T-helper 1 cell (primary cell): ENCODE measurements at places on chromosomes 13 and 19.

- no peak for DNase-seq
These were observed 1.4 kb downstream of the TMPRSS9 start for GRCh38 chr19:2361246-2362045.

- DNase-seq: no peak
These were observed 74.7 kb downstream of the ITGBL1 start for GRCh38 chr13:101527130-101527529.

DNA sequence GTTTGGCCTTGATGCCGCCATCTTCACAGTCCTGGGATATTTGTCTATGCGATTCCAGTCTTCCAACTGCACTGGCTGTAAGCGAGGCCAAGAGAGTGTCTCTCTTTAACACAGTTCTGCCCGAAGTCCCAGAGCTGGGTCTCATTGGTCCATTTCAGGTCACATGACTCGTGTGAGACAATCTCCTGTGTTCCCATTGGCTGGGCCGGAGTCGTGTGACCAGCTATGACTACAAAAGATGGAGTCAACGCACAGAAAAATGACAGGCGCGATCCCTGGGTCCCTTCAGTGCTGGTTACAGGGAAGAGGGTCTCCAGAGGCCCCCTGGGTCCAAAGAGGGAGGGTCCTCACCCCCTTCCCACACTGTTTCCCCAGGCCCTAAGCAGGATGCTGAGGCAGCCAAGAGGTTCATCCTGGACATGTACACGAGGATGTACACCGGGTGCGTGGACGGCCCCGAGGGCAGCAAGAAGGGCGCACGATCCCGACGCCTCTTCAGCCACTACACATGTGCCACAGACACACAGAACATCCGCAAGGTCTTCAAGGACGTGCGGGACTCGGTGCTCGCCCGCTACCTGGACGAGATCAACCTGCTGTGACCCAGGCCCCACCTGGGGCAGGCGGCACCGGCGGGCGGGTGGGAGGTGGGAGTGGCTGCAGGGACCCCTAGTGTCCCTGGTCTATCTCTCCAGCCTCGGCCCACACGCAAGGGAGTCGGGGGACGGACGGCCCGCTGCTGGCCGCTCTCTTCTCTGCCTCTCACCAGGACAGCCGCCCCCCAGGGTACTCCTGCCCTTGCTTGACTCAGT, 15.9 kb upstream of the S1PR4 start:
- DNase-seq: no peak

GRCh38 chr13:56886398-56886797, 254.3 kb upstream of the PRR20A start:
- no peak for DNase-seq

GRCh38 chr19:5664515-5664914, 15.8 kb downstream of the MICOS13 start:
- no peak for DNase-seq

DNA sequence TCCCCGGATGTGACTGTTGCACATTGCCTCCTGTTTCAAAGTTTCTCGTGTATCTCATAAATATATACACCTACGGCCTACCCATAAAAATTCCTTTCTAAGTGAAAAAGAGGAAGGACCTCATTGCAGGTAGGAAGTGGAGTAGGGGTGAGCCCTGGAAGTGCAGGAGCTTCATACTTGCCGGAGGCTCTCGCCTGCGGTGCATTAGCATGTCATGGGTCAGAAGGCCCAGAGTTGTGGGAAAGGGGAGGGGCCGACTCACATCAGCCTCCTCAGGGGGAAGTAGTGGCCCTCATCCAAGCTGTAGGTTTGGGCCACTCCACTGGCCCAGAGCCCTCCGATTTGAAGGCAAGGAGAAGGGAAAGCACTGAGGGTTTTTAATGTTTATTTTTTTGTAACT, 26.0 kb upstream of the IRS2 start:
- no peak for DNase-seq

GRCh38 chr19:34474233-34474989, 7.1 kb upstream of the WTIP start:
- DNase-seq: no peak

DNA sequence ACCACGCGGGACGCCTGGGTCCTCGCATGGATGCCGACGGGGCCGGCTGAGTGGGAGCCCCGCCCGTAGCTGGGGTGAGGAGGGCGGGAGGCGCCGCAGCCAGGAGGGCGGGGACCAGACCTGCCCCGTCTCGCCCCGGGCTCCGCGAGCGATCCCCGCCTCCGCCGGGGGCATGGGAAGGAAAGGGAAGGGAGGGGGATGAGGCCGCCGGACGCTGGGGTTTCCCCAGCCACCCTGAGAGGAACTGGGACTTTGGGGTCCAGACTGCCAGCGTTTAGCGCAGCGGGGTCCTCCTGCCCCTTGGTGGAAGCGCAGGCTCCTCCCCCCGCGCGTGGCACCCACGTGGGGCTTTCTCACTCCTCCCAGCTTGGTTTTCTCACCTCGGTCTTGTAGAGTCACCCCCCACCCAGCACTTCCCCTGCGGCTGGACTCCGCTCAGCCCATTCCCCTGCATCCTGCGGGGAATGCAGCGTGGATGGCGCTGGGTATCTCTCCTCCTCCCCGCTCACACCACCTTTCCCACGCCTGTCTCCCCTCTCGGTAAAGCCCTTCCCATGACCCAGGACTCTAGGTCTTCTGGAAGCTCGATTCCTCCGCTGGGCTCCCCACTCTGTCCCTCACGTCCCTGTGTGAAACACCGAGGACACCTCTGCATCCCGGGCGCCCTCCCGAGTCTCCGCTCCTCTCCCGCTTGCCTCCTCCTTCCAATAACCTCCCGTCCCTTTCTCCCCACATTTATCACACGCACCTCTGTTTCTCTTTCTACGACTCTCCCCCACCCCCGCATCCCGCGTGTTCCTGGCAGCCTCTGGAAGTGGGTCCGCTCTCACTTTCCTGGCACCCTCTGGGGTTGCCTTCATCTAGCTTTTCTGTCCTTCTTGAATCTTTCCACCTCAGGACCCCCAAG, 2.1 kb downstream of the TGFB1 start:
- peak; percentile 84 for DNase-seq

DNA sequence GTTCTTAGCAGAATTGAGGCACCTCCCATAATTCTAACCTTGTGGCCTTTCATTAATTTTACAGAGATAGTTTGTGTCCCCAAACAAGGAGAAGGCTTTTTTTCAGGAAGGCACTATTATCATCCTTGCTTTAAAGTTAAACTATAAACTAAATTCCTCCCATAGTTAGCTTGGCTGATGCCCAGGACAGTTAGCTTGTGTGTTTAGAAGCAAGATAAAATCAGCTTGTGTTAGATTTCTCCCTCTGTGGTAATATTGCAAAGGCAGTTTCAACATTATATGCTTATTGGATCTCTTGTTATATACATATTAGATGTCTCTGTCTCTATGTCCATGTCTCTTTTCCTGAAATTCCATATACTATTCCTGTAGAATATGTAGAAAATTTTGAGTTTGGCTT, 342.7 kb downstream of the TBC1D4 start:
- no peak for DNase-seq

GRCh38 chr13:39956036-39956435, 300.6 kb downstream of the COG6 start:
- no peak for DNase-seq

DNA sequence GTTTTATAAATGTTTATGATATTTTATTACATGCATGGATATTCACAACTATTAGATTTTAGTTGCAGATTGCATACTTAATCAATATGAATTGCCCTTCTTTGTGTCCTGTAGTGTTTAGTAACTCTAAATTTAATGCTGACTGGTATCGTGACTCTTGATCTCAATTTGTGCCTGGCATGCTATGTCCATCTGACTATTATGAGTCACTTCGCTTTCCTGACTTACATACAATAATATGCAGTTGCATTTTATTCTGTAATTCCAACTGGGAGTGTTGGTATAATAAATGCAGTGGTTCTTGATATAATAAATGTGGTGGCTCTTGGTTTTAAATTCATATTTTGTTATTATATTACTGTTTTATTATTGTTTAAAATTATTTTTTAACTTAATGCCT, 277.5 kb downstream of the LIG4 start:
- DNase-seq: no peak

DNA sequence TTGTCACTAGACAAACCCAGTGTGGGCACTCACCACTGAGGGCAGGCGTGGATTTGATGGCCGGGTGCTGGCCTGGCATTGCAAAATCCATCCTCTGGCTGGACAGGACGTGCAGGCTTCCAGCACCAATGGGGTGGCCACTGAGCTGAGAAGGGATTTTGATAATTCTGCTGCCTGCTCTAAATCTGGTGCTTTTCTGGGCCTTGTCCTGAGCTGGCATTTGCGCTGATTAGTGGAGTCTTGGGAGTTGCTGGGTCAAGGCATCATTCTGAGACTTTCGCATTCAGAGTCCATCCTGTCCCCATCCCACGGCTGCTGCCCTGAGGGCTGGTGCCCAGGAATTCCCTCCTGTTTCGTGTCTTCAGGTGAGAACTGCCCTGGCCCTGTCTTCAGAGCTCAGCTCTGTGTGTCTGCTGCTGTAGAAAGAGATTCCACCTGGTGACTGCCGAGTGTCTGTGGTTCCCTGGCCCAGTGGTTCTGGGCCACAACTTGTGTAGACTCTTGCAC, 65.9 kb upstream of the MCF2L start:
- DNase-seq: no peak

DNA sequence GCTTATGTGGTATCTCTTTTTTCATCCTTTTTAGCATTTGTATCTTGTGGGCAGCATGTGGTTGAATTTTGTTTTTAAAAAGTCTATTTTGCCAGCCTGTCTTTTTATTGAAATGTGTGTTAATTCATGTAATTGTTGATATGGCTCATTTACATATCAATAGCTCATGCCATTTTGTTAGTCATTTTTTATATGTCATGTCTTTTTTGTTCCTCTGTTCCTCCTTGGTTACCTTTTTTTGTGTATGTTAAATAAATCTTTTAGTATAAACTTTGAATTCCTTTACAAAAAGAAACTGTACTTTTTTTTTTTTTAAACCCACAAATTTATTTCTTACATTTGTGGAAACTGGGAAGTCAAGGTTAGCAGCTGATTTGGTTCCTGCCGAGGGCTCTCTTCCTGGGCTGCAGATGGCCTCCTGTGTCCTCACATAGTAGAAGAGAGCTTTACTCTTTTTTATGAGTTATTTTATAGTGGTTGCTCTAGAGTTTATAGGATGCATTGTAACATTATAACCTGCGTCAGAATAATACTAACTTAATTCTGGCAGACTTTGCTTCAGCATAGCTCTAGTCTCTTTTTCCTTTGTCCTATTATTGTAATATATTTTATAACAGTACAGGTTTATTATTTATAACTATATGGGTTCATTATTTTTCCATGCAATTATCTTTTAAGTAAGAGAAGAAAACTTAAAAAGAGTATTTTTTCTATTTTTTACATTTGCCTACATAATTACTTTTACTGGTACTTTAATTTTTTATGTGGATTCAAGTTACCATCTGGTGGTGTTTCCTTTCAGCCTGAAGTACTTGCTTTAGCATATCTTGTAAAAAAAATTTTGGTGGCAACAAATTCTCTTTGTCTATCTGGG, 86.3 kb downstream of the URI1 start:
- DNase-seq: no peak

DNA sequence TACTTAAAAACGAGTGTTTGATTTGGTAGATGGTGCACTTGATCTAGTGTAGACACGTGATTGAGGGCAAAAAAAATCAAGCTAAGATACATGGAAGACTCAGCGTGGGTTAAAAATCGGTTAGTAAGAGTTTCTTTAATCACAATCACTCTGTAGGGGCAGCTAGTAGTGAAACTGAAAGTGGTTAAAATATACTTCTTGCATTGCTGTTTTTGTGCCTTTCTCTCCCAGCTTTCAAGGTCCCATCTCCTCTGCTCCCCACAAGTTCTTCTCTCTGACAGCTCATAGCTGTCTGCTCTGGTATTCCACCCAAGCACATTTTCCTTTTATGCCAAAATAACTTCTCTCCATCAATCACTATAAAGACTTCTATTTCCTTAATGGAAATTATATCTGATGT, 1089.7 kb downstream of the EFNB2 start:
- no peak for DNase-seq

DNA sequence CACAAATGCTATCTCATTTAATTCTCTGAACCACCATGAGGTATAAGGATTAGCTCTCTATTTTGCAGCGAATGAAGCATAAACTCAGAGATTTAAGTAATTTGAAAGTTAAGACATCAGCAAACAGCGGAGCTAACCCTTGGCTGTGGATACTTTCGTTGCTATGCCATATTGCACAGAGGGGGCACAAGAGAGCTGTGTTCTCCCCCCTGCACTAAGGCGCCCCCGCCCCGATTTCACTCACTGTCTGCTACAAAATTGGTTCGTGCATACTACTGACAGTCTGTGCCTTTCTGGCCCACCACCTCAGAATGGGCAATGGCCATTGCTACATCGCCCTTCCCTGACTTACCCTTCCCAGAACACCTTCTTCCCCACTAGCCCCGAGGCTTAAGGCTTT, 105.7 kb upstream of the OBI1 start:
- no peak for DNase-seq

DNA sequence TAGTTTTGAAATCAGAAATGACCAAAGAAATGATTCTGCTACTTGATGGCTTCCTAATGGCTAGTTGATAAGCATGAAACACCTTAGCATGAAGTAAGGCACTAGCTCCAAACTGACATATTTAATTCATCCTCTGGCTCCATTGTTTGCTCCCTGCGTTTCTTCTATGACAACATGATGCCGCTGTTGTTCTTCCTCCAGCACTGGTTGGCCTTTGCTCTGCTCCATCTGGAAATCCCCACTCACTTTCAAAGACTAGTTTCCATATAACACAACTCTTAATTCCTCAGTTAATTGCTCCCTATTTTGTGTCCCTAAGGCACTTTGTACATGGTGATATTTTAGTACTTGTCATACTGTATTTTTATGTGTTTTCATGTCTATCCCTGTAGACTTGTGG, 151.6 kb downstream of the GPC6 start:
- DNase-seq: no peak

DNA sequence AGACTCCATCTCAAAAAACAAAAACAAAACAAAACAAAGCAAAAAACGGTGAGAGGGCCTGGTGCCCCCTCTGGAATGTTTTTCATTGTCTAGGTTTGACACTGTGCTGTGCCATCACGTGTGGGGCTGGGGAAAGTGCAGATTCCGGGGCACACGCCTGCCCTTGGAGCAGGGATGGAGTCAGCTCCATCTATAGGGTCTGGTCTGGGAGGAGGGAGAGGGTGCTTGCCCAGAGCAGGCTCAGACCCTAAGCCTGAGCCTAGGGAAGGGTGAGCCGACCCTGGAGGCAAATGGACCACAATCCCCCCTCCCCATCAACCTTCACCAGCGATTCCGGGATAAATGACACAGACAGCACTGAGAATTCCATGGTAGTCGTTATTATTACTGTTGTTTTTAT, 10.9 kb upstream of the ZBTB32 start:
- DNase-seq: no peak
